ENCODE measurements at places on chromosomes 2 and 18.

DNA sequence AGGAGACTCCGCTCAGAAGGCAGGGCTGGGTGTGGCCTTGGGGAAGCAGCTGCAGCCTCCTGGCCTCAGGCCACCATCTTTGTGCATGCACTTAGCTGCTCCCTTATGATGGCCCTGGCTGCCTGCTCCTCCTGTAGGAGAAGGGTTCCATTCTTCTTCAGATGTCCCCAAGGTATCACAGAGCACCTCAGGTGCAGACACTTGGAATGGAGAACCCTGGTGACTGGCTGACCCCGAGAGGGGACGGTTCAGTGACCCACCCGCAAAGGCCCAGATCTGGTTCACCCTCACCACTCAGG, 9.6 kb downstream of the GPAT2 start:
- H3K36me3 ChIP-seq: no peaks in the 10 kb centered on the region
- H3K4me1 ChIP-seq: peaks cover 3% of the 10 kb centered on the region
- DNase-seq: no peak
- no peaks in the 10 kb centered on the region for H3K27me3 ChIP-seq
- H3K4me3 ChIP-seq: no peak overlapping the region
- H3K27ac ChIP-seq: no peak overlapping the region

DNA sequence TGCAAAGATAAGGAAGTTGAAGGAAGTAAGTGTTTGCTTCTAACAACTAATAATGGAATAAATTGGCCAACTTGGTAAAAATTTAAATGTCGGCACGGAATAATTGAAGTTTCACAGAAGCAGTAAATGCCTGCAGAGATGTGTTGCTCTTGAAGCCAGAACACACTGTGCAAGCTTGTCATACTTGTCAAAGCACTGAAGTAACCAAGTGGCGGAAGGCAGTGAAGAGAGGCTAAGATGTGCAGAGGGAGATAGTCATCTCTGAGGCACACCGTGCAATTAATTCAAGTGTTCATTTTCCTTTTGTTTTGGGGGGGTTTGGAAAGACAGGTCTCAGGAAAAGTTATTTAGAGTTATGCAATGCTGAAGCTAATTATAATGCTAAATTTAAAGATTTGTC, 5.2 kb downstream of the DCDC2C start:
- no peak for DNase-seq
- H3K27ac ChIP-seq: no peak overlapping the region
- no peak overlapping the region for H3K4me3 ChIP-seq
- no peaks in the 10 kb centered on the region for H3K27me3 ChIP-seq
- H3K36me3 ChIP-seq: no peaks in the 10 kb centered on the region

DNA sequence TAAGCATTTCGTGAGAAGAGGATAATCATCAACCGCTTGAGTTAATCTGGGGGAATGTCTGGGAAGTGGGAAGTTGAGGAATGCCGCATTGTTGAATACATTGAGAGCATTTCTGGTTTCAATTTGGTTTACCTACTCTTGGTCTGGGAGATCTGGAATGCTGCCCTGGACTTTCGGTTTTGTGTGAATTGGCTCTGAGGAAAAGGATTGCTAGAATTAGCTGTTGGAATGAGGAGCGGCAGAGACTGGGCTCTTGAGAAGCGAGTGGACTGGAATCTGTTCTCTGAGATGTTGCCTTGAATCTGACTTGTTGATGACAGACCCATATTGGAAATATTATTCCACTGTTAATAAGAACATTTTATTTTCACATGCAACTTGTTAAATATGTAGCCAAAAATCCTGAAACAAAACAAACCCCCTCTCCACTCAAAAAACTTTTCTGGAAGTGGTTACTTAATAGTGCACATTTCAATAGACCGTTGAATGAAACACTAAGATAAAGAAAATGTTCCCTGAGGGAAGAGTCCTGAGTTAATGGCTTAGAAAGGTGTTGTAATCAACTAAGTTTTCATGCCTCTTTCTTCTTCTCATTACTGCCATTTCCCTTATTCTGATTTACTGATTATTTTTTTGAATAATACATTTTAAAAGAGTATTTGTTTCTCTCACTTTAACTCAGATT, 50.8 kb downstream of the PTPRM start:
- H3K27ac ChIP-seq: no peak overlapping the region
- no peaks in the 10 kb centered on the region for H3K36me3 ChIP-seq
- no peaks in the 10 kb centered on the region for H3K27me3 ChIP-seq
- H3K4me3 ChIP-seq: no peak overlapping the region

DNA sequence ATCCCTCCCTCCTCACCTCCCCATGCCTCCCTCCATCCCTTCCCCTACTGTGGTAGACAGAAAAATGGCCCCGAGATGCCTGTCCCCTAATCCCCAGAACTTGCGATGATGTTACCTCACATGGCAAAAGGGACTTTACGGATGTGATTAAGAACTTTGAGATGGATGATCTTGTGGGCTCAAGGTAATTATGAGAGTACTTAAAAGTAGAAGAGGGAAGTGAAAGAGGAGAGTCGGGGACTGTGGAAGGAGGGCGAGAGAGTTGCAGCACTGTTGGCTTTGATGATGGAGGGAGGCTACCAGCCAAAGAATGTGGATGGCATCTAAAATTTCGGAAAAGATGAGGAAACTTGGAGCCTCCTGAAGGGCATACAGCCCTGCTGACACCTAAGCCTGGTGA, 66.5 kb downstream of the AGAP1 start:
- peaks cover 6% of the 10 kb centered on the region for H3K27me3 ChIP-seq
- H3K4me1 ChIP-seq: no peaks in the 10 kb centered on the region
- no peak overlapping the region for H3K27ac ChIP-seq

GRCh38 chr2:79971807-79972206, 332.7 kb downstream of the LRRTM1 start:
- no peak overlapping the region for H3K27ac ChIP-seq
- H3K36me3 ChIP-seq: no peaks in the 10 kb centered on the region
- H3K4me1 ChIP-seq: no peaks in the 10 kb centered on the region
- no peak for DNase-seq
- H3K4me3 ChIP-seq: no peak overlapping the region
- H3K27me3 ChIP-seq: no peaks in the 10 kb centered on the region

GRCh38 chr2:151475071-151475470, 65.4 kb downstream of the RIF1 start:
- H3K27me3 ChIP-seq: no peaks in the 10 kb centered on the region
- DNase-seq: no peak
- no peak overlapping the region for H3K4me3 ChIP-seq
- no peak overlapping the region for H3K27ac ChIP-seq
- H3K36me3 ChIP-seq: peaks cover 43% of the 10 kb centered on the region
- no peaks in the 10 kb centered on the region for H3K4me1 ChIP-seq

- H3K36me3 ChIP-seq: no peaks in the 10 kb centered on the region
- H3K27me3 ChIP-seq: no peaks in the 10 kb centered on the region
- H3K27ac ChIP-seq: no peak overlapping the region
- no peak overlapping the region for H3K4me3 ChIP-seq
- peaks cover 6% of the 10 kb centered on the region for H3K4me1 ChIP-seq
- DNase-seq: no peak
These were observed 16.1 kb upstream of the CD207 start for GRCh38 chr2:70851704-70852103.
